ENCODE measurements at places on chromosomes 7 and 10.

DNA sequence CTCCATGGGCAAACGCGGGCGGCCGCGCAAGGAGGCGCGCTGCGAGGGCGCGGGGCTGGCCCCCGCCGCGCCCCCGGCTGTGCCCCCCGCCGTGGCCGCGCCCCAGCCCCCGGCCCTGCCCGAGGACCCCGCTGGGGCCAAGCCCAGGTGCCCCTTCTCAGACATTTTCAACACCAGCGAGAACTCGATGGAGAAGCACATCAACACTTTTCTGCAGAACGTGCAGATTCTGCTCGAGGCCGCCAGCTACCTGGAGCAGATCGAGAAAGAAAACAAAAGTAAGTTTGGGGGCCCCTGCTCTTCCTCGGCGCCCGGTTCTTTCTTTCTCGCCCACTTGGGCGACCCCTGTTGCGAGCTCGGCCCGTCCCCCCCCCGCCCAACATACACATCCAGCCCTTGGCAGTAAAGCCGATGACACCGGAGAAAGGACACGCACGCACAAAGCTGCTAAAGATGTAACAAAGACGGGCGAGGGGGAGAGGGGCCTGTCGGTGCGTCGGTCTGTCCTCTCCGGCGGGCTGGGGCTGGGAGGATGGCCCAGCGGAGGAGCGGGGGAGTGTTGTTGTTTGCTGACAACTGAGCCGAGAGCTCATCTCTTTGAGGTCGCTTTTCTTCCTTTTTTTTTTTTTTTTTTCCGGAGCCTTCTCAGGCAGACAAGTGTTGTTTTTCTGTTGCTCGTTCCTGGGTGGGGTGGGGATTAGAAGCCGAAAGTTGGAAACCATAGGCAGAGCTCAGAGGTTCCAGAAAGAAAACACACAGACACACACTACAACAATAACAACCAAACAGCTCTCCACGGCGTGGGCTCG, 604 bp downstream of the MXI1 start:
- DNase-seq = peak; percentile 41

DNA sequence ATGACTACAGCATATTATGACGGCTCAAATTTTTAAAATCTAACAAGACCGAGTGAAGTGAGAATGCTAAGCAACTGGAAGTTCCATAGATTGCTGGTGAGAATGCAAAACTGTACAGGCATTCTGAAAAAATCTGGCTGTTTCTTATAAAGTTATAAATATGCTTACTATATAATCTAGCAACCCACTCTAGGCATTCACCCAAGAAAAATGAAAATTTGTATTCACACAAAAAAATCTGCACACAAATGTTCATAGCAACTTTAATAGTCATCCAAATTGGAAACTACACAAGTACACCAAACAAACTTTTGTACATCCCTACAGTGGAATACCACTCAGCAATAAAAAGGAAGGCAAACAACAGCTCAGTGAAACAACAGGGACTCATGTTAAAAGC, 39.9 kb upstream of the STARD3NL start:
- no peak for DNase-seq

DNA sequence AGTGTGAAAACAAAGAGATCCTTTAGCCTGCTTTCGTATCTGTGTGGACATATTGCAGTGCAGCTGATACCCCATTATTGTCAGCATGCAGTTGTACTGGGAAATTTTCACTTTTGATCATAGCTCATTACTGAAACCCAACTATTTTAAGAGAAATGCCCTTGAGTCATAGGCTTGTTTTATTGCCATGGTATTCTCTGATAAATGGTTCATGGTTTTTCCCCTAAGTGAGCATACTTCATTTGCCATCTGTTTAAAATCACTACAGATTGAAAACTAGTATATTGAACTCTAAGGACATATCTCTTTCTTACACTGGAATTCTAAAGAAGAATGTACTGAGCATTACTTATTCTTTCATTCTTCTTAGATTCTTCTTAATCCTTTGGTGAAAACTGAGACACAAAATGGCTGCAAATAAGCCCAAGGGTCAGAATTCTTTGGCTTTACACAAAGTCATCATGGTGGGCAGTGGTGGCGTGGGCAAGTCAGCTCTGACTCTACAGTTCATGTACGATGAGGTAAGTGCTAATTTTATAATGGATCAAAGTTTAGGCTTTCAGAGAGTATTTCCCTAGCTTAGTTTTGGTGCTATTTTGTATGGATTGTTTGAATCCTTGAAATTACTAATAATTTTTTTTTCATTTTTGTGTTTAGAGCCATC, 63.0 kb downstream of the RALA start:
- DNase-seq = peak; percentile 69

GRCh38 chr7:31314781-31315180, 25.7 kb downstream of the NEUROD6 start:
- DNase-seq = no peak

DNA sequence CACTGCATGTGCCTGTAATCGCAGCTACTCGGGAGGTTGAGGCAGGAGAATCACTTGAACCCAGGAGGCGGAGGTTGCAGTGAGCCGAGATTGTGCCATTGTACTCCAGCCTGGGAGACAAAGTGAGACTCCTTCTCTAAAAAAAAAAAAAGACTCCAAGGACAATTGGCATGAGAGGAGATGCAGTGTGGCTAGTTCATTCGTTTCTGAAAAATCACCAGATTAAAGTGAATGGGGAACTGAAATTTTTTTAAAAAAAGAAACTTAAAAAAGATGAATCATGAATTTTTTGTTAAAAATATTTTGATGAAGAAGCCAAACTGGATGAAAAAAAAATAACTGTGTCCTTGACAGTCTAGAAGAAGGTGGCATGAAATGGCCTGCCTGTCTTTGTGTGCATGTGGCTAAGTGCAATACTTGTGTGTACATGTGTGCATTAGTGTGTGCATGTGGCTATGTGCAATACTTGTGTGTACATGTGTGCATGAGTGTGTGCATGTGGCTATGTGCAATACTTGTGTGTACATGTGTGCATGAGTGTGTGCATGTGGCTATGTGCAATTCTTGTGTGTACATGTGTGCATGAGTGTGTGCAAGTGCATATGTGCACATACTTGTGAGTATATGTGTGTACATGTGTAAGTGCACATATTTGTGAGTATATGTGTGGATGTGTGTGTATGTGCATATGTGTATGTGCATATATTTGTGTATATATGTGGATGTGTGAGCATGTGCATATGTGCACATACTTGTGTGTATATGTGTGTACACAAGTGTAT, 391.7 kb upstream of the KLF6 start:
- DNase-seq = no peak

- peak; percentile 60 for DNase-seq
These were observed 14.7 kb upstream of the NXPH1 start for GRCh38 chr7:8418629-8419245.

- DNase-seq = peak; percentile 72
These were observed 131.4 kb upstream of the BTBD16 start for GRCh38 chr10:122139627-122140170.

- no peak for DNase-seq
These were observed 94.1 kb downstream of the SORCS3 start for GRCh38 chr10:104735036-104735756.

DNA sequence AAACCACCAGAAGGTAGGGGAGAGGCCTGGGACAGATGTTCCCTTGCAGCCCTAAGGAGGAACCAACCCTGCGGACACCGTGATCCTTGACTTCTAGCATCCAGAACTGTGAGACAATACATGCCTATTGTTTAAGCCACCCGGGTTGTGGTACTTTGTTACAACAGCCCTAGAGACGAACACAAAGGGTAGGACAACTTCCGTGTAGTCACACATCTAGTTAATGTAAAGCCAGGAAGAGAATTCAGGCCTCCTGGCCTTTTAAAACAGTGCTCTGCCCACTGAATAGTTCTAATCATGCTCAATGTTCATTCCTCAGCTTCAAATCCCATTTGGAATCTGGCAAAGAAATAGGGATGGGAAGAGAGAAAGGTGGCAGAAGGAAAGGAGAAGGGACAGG, 240.2 kb upstream of the KMT2E start:
- no peak for DNase-seq

DNA sequence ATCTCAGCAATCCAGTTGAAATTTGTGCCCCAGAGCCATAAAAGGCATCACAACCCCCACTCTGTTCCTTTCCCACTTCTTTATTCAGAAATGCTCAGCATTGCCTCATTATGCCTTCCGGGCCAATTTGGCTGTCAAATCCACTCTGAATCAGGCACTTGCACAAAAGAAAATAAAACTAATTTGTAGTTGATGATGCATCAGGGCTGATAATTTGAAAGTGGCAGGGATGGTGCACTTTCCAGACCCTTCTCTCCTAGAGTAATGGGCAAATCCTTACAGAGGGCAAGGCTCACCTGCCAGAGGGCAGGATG, 147.9 kb upstream of the PDE1C start:
- DNase-seq = no peak

DNA sequence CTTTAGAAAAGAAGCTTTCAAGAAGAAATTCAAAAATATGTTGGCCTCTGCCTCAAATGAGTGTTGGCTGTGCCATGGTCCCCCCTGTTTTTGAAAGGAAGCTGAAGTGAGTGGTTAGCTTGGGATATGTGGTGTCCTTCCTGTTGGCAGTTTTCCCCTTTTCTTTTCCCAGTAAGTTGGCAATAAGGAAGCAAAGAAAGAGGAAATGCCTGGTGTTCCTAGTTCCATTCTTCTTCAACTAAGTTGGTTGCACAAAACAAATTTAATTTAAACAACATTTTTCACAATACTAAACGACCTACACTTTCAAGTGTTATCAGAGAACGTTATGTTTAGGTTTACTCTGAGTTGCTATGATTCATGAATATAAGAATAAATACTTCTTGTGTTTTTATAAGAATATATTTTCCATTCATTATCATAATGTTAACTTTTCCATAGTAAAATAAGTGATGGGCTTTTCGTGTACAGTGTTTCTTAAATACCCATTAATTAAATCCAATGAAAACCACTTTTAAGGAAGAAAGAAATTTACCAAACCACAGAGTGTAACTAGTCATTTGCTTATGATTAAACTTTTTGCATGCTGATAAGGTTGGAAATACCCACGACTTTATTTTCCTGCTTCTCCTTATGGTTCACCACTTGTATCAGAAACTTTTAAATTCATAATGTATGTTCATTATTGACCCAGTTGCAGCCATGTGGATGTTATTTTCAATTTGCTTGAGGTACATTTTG, 7.7 kb downstream of the HDAC9 start:
- DNase-seq = no peak

DNA sequence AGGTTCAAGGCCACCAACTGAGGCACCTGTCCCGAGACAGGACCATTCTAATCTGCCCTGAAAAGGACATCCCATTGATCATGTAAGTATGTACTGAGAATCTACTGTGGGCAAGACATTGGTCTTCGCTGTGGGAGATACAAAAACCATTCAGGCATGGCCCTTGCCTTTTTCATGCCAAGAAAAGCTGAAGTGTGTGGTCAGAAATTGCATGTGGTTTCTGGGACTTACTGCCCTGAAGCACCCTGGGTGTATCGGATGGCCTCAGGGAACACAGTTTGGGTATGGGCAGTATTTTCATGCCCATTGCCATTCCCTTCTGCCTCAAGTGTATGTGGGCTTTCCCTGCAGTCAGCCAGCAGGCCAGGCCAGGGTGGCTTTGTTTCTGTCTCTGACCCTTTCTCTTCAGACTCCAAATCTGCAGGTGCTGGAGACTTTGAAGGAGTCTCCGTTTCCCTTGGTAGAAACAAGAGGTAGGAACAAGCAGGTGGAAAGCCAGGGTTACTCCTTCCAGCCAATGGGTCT, 285.7 kb downstream of the ZEB1 start:
- DNase-seq = no peak

DNA sequence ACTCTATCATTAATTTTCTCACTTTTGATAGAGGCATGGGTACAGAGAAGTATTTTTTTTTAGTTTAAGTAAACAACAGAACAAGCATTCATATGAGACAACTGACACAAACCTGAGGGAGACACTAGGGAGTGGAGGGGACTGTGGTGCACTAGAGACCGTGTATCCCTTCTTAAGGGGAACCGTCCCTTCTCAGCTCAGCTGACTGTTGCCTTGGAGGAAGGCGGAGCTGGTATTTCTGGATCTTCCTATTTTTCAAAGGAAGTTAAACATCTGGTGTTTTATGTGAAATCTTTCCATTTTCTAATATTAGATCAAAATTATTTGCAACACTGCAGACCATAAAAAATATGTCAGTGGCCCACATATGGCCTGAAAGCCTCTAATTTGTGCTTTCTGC, 113.6 kb upstream of the MACROH2A2 start:
- no peak for DNase-seq

GRCh38 chr10:34814913-34815184, 247 bp downstream of the PARD3 start:
- DNase-seq = no peak

DNA sequence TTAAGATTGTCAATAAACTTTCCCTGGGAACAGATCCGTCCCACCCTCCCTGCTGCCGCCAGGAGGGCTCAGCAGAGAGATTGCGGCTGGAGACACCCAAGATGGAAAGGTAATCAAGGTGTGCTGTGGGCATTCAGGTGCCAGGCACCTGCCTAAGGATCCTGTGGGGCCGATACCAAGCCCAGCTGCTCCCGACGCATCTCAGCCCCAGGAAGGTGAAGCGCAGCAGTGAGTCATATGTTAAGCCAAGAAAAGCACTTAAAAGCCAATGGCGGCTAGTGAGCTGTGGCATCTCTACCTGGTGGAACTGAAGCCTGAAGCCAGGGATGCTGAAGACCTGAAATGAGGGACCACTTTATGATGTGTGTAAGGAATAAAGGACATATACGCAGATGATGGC, 6.1 kb downstream of the WDR86 start:
- DNase-seq = peak; percentile 7

DNA sequence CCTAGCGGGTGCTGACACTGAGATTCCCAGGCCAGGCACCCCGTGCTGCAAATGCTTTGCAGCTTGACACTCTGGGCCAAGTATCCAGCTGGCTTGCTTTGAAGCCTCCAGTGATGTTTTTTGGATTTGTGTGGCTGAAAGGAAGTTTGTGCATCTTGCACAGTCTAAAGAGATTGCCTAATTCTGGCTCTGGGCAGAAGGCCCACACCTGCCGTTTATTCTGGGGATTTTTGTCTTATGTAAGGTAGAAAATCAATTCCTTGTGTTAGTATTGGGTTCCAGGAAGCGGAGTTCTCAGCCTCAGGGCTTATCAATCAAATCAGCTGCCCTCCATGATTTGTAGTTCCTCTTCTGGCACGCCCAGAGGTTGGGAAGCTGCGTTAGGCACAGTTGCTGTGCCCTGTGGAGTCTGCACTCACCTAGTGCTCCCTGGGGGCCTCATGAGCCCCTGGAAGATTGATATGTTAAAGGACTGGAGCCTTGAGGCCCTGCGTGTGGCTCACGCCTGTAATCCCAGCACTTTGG, 8.4 kb upstream of the PURB start:
- peak; percentile 11 for DNase-seq

- no peak for DNase-seq
These were observed 385.8 kb upstream of the C7orf33 start for GRCh38 chr7:148204639-148205304.

DNA sequence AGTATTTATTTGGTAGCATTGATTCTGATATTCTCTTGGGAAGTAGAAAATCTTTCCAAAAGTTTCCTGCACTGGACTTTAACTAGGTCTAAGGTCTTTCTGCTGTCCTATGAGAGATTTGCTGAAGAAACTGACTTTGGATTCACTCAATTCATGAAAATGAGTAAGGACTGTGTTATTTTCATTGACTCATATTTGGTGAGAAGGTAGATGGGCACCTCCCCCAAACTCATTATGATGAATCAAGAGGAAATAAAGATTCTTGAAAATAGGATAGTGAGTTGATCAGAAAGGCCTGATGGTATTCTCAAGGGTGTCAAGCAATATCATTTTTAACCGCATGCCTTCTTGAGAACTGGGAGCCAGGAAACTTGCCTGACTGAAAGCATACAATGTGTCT, 110.3 kb downstream of the RNF133 start:
- peak; percentile 10 for DNase-seq

- DNase-seq = no peak
These were observed 48.3 kb downstream of the ABCB1 start for GRCh38 chr7:87552351-87552900.

GRCh38 chr10:6593241-6593671, 13.2 kb upstream of the PRKCQ start:
- no peak for DNase-seq
